ENCODE measurements at places on chromosomes 7 and 10.

DNA sequence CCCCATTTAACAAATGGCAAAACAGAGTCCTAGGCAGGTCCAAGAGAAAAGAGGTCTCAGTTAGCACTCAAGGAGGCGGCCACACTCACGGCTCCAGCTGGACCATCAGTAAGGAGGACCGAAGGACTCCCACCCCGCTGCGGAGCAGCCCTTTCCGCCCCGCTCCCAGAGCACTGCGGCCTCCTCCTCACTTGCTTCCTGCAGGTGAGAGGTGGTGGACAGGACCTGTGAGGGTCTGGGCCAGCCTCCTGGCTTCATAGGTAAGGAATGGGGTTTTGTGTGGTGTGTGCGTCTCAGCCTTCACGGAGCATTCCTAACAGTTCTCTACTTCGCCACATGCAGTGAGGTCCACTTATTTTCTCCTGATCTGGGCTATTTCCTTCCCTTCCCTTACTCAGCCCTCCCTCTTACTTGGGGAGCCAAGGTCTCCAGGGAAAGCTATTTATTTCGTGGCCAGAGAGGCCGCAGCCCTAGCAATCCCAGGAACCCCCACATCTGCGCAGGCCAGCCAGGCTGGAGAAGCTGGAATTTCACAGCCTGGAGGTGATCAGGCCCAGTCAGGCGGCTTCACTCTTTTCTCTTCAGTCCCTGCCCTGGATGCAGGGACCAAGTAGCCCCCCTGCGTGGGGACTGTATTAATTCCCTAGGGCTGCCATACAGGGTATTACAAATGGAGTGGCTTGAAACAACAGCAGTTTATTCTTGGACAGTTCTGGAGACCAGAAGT, 45.9 kb downstream of the ZNF783 start:
- no peak for DNase-seq

- no peak for DNase-seq
Measured at GRCh38 chr10:43806831-43807640, 158.4 kb upstream of the ZNF32 start.

- peak; percentile 12 for DNase-seq
Measured at GRCh38 chr10:110269374-110270318, 35.1 kb downstream of the SMNDC1 start.

DNA sequence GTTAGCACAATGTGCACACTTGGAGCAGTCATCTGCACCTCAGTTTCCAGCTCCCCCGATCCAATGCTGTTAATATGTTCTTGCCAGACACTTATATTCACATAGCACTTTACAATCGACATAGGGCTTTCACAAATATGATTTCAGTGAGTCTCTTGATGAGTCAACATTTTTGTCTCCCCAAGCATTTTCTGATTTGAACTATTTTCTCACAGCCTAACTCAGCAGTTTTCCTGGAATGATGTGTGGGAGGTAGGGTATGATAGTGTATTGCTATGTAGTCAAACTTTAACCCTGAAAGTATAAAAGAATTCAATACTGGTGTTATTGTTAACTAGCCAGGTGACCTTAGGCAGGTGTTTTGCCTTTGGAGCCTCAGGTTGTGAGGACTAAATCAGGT, 82.5 kb upstream of the LRGUK start:
- no peak for DNase-seq

DNA sequence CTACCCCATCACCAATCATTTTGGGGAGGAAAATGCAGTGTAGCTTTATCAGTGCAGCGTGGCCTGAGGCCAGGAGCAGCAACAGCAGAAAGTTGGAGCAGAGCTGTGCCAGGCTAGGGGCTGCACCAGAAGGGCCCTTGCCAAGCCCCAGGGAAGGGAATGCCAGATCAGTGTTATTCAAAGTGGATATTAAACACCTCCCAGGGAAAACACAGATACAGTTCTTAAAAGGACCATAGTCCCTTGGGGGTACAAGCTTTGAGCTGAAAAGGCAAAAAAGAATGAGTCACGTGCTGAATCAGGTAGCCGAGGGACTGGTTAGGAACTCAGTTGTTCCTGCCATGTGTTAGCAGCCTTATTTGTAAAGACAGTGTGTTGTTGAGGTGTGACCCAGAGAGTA, 54.0 kb downstream of the GSDME start:
- DNase-seq: no peak

DNA sequence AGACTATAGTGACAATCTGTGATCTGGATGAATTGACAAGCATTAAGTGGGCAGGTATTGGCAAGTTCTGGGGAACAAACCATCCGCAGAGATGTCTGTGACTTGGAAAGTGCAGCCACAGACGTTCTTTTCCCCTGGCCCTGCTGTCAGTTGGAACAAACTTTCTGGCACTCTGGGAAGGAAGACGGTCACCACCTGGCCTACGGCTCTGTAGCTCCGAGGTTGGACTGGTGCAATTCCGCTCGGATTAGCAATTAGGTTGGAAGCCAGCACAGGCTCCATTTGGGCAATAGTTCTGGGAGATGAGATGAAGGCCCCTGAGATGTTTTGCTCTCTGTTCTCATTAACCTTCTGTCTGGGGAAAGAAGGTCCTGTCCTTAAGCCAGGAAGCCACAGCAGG, 437.5 kb downstream of the CALN1 start:
- DNase-seq: no peak

- no peak for DNase-seq
Measured at GRCh38 chr7:159083698-159084068, 61.0 kb downstream of the VIPR2 start.

GRCh38 chr7:32318300-32319011, 171.7 kb downstream of the LSM5 start:
- DNase-seq: no peak

DNA sequence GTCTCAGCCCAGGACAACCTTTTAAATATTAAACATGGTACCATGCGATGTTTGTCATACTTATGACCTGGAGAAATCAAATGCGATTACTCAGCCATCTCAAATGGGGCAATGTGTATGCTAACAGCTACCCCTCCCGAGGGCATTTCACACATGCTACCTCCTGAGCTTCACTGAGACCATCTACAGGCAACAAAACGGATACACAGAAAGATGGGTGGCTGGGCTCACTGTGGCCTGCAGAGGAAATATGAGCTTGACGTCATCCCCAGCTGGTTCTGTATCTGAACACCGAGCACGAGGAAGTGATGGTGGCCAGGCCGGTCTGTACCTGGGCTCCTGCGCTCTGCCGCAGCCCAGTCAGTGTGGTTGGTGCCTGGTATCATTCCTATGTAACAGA, 374.3 kb downstream of the RPS24 start:
- no peak for DNase-seq

DNA sequence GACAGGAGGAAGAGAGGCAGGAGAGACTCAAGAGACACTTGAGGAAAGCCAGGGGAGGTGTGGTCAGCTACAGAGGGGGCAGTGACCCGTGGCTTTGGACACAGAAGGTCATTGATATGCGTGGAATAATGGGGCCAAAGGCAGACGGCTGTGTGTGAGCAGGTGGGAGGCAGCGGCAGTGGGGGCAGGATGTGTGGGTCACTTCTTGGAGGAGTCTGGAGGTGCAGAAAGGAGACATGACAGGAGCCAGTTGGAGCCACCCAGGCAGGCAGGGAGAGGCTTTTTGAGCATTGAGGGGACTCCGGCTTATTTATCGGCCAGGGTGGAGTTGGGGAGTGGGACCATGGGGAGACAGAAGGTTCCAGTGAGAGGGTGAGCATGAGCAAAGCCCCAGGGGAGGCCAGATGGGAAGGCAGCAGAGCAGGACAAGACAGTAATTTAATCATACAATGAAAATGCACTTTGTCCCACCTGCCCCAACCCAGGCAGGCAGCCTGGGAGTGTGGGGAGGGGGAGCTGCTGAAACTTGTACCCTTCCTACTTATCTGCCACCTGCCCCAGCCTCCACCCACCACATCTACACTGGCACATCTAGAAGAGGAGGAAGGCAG, 5.0 kb downstream of the LDB3 start:
- no peak for DNase-seq

DNA sequence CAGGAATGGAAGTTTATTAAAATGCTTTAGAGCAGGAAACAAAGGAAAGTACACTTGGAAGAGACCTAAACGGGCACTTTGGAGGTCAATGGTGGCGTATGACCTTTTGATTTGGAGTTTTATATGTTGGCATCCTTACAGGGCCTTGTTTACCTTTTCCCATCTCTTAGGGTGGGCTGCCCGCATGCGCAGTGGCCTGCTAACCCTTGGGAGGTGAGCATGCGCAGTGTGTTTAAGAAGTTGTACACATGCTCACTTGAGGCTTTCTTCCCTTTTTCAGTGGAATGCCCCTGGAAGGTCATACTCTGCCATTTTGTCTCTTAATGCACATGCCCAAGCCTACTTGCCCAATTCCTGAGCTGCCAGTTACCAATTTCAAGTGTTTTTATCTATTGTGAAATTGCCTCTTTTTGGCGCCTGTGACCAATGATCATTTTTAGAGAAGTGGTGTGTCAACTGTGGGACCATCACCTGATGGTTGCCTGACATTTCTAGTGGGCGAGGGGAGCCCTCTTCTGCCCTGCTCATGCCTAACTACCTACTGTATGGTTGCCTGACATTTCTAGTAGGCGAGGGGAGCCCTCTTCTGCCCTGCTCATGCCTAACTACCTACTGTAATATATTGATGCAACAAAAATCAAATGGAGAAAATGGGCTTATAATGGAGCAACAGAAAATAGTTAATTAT, 138.0 kb downstream of the PPP1R9A start:
- no peak for DNase-seq

DNA sequence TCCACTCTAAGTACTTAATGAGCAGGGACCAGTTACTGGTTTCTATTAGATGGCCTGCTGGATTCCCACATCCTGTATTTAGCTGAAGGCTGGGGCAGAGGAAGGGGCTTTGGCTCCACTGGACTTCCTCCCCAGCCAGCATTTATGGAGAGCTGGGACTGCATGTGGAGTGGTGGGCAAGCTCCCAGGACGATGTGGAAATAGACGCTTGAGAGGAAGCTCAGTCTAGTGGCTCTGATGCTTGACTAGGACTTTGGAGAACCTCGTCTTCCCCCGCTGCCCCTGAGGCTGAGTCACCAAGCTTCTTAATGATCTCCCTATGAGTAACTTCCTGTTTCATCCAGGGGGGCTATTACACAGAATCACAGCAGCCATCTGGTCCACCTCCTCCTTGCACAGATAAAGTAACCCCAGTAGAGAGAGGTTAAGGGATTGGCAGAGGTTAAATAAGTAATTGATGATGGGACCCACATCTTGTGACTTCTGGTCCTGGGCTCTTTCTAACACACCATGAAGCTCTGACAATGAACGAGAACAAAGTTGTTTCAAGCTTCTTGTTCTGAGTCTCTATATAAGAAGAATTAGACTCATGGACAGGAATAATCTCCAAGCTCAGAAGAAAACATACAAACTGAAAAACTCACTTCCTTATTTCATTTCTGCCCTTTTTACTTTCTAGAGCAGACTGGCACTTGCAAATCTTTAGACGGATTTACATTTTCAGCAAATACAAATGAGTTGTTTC, 126.2 kb downstream of the PRPF18 start:
- DNase-seq: peak; percentile 71

DNA sequence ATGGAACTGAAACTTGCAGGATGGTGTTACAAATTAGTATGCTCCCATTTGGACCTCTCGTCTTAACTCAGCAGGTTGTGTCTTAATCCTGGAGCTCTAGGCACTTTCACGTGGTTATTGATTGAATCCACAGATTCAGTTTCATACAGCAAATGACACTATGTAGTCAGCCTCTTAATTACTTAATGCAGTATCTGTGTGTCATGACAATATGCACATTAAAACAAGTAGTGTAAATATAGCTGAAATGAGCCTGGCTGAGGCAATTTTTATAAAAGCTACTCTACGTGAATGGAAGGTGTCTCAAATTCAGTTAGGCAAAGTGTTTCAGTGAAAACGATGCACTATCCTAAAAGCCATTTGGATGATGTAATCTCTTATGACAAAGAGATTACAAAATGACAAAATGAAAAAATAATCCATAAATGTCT, 86.8 kb downstream of the CD36 start:
- no peak for DNase-seq

GRCh38 chr10:132533571-132534260, 3.9 kb upstream of the INPP5A start:
- no peak for DNase-seq

- DNase-seq: peak; percentile 30
Measured at GRCh38 chr7:100044718-100045117, 4.9 kb upstream of the ZSCAN21 start.

GRCh38 chr10:117421985-117422384, 46.7 kb upstream of the PDZD8 start:
- no peak for DNase-seq

All from GM13977 (cell line).